PC-3 (cell line): ENCODE measurements at places on chromosomes 2 and 18. TPM values are rescaled to one million over a fixed set of nuclear protein-coding genes. Genes with fewer than 3 reads are reported as not detected.

DNA sequence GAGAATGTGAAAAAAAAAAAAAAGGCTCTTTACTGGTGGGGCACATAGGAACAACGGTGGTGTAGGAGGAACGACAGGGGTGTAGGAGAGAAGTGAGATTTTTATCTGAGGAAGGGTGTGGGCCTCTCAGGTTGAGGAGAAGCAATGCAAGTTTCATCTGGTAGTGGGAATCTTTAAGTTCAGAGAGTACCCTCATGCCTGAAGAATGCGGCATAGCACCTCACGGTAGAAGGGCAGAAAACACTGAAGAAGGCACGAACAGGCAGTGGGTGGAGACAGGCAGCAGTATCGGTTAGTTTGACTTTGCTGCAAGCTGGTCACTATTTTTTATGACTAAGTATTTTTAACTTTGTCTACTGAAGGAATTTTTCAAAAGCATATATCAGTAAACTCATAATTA, 52.2 kb upstream of the TSPYL6 start:
- no peaks in the 10 kb centered on the region for H3K36me3 ChIP-seq
- H3K4me1 ChIP-seq = no peaks in the 10 kb centered on the region
- no peak overlapping the region for H3K4me3 ChIP-seq

- DNase-seq = no peak
- H3K36me3 ChIP-seq = no peaks in the 10 kb centered on the region
- H3K27me3 ChIP-seq = no peaks in the 10 kb centered on the region
- no peak overlapping the region for H3K4me3 ChIP-seq
Measured at GRCh38 chr18:22550366-22550765, 132.7 kb upstream of the CTAGE1 start.

The POTEJ gene
- total RNA-seq = not detected in 2 replicates

DNA sequence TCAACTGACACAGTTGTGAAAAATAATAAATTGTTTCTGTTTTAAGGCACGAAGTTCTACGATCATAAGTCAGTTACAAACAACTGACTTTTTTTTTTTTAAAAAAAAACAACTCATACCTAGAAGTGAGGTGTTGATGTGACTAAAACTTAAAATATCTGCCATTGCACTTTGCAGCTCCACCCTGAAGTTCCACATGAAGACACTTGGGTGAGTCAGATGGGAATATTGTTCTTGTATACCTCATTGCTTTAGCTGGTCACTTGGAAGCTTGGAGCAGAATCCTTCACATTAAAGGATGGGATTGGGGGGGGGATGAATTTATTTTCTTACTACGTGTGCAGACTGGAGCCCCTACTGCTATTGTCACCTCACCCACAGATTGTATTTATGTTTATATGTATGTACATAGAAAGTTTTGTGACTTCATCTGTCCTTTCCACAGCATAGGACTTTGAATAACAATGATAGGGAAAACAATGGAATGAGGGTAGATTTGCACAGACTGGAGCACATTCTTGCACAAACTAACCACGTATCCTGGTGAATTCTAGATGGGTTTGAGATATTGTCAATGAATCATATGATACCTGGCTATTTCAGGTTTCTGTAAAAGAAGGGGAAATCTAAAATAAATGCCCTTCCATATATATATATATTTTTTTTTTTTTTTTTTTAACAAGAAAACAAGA, 57.9 kb upstream of the ARHGAP15 start:
- no peak overlapping the region for H3K27ac ChIP-seq
- H3K27me3 ChIP-seq = no peaks in the 10 kb centered on the region
- H3K4me3 ChIP-seq = no peak overlapping the region
- H3K4me1 ChIP-seq = no peaks in the 10 kb centered on the region
- no peaks in the 10 kb centered on the region for H3K36me3 ChIP-seq

GRCh38 chr2:239420082-239420481, 19.3 kb upstream of the HDAC4 start:
- no peak for DNase-seq
- H3K4me1 ChIP-seq = no peaks in the 10 kb centered on the region
- peaks cover 22% of the 10 kb centered on the region for H3K27me3 ChIP-seq
- no peak overlapping the region for H3K27ac ChIP-seq
- H3K36me3 ChIP-seq = no peaks in the 10 kb centered on the region

DNA sequence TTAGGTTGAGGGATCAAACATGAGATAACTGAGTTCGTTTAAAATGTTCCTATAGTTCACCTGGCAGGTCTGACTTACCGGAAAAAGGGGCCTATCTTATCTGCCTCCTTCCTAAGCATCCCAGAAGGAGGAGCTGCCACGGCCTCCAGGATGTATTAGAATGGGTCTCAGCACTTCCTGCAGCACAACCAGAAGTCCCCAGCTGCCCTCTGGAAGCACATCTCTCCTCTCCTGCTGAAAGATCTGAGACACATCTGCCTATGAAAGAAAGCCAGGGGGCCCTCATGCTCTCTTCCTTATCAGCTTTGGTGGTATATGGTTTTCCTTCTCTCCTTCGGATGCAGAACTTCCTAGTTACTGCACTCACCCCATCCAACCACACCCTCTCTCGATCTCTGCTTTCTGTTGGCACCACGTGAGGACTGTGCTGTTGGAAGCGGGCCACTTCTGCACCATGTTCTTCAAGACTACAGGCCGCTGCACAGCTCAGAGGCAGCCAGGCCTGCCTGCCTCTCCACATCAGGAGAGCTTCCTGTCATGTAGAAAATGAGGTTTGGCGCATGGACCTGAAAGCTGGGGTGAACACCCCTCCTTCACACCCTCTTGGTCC, 6.5 kb downstream of the IGFBP5 start:
- DNase-seq = no peak
- H3K4me1 ChIP-seq = peaks cover 20% of the 10 kb centered on the region
- H3K27ac ChIP-seq = no peak overlapping the region
- H3K4me3 ChIP-seq = no peak overlapping the region
- no peaks in the 10 kb centered on the region for H3K36me3 ChIP-seq

- H3K27me3 ChIP-seq = peaks cover 26% of the 10 kb centered on the region
- no peaks in the 10 kb centered on the region for H3K4me1 ChIP-seq
- H3K27ac ChIP-seq = no peak overlapping the region
- DNase-seq = no peak
- H3K4me3 ChIP-seq = no peak overlapping the region
Measured at GRCh38 chr2:66137606-66138130, 297.3 kb upstream of the MEIS1 start.

DNA sequence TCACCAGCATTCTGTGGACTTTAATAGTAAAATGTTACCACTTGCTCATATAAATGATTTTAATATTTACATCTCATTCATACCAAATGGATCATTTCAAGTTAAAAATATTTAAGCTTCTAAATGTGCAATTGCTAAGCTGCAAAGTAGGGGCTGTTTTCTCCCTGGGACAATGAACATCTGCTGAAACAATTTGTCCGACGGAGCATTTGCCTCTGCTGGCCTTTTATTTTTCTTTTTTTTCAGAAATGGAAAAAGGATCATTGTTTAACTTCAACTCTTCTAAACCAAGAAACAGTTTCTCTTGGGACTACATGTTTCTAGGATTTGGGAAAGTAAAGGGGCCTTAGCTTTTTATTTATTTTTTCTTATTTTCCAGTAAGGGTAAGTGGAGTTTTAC, 43.8 kb upstream of the ITPRID2 start:
- no peak overlapping the region for H3K27ac ChIP-seq
- DNase-seq = no peak
- H3K4me1 ChIP-seq = no peaks in the 10 kb centered on the region
- no peaks in the 10 kb centered on the region for H3K27me3 ChIP-seq
- no peak overlapping the region for H3K4me3 ChIP-seq
- no peaks in the 10 kb centered on the region for H3K36me3 ChIP-seq

GRCh38 chr2:157792335-157793052, 83.6 kb downstream of the ACVR1 start:
- H3K36me3 ChIP-seq = no peaks in the 10 kb centered on the region
- peak; percentile 50 for DNase-seq
- peaks cover 11% of the 10 kb centered on the region for H3K4me1 ChIP-seq
- H3K27me3 ChIP-seq = no peaks in the 10 kb centered on the region
- H3K4me3 ChIP-seq = no peak overlapping the region

DNA sequence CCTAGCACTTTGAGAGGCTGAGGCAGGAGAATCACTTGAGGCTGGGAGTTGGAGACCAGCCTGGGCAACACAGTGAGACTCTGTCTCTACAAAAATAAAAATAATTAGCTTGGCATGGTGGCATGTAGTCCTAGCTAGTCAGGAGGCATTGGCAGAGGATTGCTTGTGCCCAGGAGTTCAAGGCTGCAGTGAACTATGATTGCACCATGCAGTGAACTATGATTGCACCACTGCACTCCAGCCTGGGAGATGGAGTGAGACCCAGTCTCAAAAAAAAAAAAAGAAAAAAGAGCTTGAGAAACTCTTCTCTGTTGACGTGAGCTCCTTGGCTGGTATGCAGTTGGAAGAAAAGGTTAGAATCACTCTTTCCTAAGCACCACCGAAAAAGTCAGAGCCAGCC, 125.1 kb upstream of the TNP1 start:
- no peaks in the 10 kb centered on the region for H3K4me1 ChIP-seq
- H3K27me3 ChIP-seq = no peaks in the 10 kb centered on the region
- H3K36me3 ChIP-seq = no peaks in the 10 kb centered on the region
- no peak for DNase-seq
- H3K27ac ChIP-seq = no peak overlapping the region
